Stimulated activated CD8-positive, alpha-beta memory T cell treated with anti-CD3 and anti-CD28 coated beads, Interleukin-4, amount 100 ng/mL, for 4 hours (primary cell): ENCODE measurements at places on chromosomes 6 and 20.

GRCh38 chr6:15252195-15252594 is 6.3 kb downstream of the JARID2 start:
- no peak for DNase-seq

DNA sequence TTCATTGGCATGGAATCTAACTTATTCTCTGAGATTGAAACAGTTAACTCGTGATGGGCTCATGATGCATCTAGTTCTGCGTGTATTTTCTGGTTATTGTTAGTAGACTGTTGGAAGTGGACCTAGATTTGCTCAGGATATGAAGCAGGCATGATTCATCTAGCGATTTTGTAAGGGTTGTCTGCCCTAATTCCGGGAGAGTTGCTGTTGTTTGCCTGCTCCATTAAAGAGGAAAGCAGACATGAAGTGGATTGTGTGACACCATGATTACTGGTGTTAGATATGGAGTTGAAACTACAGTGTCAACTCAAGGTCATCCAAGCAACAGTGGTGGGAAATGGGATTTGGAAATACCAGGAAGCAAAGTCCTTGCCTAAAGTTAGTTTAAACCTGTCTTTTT is 41.0 kb downstream of the SOX4 start:
- DNase-seq, result no peak

GRCh38 chr6:28940858-28941683 is 17.3 kb upstream of the TRIM27 start:
- peak; percentile 38 for DNase-seq

- no peak for DNase-seq
Observed at GRCh38 chr6:139174961-139175360, 40.1 kb downstream of the HECA start.

- DNase-seq, result no peak
Observed at GRCh38 chr20:46349035-46349741, 40.9 kb upstream of the CDH22 start.
